ENCODE measurements at places on chromosomes 6 and 20.

DNA sequence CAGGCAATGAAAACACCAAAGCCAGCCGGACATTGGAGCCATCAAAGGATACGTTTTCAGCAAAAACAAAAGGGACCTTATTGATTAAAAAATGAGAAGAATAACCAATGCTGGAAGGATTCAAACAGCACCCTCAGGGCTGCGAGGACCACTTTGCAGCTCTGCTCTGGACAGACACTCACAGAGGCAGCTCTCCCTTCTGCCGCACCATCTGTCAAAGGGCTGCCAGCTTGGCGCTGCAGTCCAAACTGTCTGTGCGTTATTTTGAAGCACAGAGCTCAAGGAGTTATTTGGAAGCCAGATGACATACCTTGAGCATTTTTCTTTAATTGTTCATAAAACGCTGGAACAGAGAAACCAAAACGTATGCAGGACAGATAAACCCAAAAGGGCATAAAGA, 85.2 kb downstream of the KIF16B start:
- no peak for DNase-seq

DNA sequence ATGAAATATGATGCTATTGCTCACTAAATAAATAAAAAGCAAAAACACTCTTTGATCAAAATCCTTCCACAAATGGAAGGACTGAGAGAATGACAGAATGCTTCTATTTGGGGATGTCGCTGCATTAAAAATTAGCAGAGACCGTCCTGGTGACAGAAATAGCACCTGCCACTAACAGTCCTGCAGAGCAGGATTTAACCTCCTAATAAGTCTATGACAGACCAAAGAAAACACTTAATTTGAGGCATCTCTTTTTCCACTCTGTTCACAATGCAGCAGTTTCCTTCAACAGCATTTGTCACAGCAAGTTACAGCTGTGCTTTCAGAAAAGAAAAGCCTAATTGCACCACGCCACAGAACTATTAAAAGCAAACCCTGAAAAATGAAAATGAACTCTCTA, 140.6 kb upstream of the BEND6 start:
- no peak for DNase-seq

DNA sequence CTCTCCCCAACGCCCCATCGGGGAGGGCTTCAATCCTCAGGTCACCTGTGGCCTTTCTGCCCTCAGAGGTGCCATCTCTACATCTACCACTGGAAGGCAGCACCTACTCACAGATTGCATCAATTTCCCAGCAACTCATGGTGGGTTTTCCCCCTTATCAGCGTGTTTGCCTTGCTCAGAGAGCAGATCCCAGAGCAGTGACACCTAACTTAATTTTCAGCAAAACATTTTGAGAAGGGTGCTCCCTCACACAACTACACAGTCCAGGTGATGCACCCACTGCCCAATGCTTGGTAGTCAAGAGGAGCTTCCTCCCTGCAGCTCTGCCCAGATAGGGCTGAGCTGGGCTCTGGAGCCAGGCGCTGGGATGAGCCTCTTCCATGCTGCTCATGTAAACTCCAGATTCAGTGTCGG, 48.2 kb downstream of the PLG start:
- DNase-seq: no peak

GRCh38 chr6:18340781-18341551, 46.2 kb upstream of the RNF144B start:
- DNase-seq: no peak

GRCh38 chr20:35515949-35516645, 13.4 kb downstream of the C20orf173 start:
- no peak for DNase-seq

DNA sequence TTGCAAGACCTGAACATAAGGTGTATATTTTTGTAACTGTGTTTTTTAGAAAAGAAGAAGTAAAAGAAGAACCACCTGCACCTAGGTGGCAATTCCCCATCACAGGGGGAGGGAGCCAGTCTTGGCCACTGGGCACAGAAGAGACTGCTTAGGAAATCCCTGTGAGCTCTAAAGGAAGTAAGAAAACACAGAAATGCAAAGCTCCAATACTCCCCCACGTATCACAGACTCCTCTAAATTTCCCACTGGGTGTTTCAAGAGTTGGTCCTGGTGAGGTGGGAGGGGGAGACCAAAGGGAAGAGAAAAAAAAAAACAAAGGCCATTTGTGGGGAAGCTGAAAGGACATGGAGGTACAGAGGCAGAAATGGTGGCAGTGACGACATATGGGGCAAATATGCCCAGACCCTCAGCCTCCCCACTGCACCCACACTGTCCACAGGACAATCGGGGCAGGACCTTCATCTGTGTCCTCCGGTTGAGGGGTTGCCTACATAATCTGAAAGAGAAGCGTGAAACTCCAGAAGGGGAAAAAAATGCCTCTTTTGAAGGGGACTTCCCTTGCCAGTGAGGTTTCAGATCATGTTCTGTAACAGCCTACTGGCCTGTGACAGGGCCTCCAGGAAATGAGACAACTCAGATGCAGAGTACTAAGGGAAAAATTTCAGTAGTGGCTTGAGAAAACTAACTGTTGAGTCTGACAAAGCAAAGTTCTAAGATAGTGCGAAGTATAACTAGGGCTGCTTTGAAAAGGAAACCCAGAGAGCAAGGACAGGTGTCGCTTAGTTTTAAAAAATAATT, 226.2 kb upstream of the MARCKS start:
- no peak for DNase-seq

DNA sequence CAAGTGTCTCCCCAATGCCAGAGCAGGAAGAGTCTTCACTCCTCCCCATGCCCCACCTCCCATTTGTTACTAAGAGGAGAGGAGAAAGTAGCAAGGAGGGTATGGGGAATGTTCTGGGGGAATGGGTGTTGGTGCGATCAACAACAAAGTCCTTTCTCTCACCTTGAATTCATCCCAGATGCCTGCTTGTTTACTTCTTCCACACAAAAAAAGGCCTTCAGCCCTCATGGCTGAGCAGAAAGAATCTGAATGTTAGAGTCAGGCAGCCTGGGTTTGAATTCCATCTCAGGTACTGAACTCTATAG, 9.9 kb downstream of the MOG start:
- no peak for DNase-seq

GRCh38 chr20:460707-461106, 1.6 kb downstream of the TBC1D20 start:
- no peak for DNase-seq

- DNase-seq: no peak
These were observed 45.1 kb downstream of the PTK7 start for GRCh38 chr6:43120944-43121913.

- no peak for DNase-seq
These were observed 210.9 kb downstream of the SYNE1 start for GRCh38 chr6:152426276-152426675.

- no peak for DNase-seq
These were observed 67.2 kb upstream of the SMLR1 start for GRCh38 chr6:130760006-130760405.

DNA sequence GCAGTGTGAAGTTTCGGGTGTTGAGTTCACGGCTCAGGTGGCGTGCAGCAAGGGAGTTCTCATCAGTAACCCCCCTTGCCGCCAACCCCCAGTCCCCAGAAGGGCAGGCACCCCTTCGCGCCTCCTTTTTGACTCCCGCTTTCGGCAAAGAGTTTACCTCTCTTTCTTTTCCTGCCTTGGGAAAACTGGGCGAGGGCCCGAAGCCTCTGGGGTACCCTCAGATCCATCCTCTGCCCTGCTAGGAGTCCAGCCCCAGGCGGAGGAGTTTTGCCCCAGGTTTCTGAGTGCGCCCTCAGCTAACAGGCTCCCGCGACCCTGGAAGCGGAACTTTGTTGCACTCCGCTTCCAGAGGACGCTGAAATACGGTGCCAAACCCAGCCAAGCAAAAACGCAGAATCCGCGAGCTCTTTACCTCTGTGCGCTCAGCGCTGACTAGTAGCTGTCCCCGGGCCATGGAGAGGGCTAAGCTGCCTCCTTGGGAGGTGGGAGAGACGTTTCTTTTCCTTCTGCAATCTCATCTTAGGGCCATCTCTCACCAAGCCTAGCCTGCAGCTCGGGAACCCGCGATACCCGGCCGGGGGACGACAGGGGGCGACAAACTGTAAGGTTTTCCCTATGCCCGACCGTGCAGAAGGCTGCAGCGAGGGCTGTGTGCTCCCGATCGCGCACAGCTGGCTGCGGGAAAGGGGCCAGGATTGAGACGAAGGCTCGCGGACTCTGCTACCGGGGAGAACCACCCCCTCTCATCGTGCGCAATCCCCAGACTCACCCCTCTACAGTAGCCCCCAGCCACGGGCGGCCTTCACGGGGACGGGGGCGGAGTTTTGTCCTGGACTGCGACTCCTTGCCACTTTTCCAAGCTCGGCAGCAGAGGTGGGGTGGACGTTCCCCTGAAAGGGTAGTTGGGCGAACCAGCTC, 2.7 kb upstream of the PAX1 start:
- DNase-seq: no peak

DNA sequence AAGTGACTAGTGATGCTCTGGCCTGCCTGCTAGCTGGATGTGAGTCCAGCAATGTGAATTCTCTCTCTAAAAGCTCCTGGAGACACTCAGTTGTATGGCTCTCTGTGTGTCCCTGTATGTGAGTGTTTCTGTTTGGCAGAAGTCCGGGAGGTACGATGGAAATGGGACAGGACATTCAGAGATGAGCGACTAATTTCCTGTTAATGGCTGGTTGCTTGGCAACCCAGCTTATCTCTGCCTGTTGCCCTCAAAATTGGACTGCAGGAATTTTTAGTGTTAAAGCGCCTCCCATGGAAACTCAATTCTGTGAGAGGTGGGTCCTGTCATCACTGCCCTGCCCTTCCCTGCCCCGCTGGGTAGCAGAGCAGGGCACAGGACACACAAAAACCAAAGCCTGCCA, 136.8 kb upstream of the LRFN2 start:
- no peak for DNase-seq
